Chondrocyte (in vitro differentiated cells): ENCODE measurements at places on chromosomes 12 and 14. TPM values are rescaled to one million over a fixed set of nuclear protein-coding genes. Genes with fewer than 3 reads are reported as not detected.

Gene CD163L1
- 1.0 to 5.2 TPM (median 3.8 TPM) in 3 replicates for total RNA-seq

DNA sequence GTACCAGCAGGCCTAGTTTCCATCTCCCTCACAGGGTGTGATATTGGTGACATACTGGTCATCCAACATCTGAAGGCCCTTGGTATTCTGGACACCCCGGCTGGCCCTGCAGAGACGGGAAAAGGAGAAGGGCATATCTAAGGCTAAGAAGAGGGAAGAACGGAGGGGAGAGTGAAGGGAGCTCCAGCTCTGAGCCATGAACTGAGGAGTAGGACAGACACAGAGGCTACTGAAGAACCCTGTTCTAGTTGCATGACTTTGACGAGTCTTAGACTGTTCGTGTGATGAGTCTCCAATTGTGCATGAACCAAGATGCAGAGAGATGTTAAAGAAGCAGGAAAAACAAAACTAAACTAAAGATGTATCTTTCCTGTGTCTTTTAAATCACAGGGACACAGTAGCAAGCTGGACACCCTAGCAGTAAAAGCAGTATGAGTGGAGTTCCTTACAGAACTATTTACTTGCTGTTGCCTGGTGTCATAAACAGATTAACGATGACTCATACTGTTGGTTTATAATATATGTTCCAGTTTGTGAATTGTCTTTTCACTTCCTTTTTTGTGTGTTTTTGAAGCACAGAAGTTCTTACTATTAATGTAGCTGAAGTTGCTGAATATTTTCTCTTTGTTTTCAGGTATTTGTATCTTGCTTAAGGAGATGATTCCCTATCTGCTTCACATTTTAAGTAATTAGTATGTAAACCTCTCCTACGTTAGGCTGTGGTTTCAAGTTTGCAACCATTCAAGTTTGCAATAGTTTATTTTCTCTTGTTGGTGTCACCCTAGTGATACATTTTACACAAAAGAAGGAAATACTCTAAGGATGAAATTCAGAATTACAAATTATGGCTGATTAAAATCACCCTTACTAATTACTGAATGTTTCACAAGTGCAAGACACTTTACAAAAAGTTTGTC is 15.7 kb downstream of the FAR2 start:
- no peak for DNase-seq

GRCh38 chr14:33918256-33918655 is 32.6 kb downstream of the EGLN3 start:
- no peak for DNase-seq

DNA sequence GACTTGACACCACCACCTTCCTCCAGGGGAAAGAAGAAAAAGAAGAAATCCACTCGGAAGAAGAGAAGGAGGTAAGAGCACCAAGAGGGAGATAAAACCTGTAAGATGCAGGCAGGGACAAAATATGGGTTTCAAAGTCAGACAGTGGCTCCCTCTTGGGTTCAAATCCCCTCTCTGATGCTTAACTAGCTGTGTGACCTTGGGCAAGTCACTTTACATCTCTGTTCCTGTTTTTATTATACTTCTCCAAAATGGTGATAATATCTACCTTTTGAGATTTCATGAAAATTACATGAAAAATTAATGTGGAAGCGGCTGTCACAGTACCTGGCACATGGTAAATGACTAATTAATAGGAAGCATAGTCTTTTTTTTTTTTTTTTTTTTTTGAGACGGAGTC is 64.4 kb upstream of the HSPB8 start:
- DNase-seq = no peak

DNA sequence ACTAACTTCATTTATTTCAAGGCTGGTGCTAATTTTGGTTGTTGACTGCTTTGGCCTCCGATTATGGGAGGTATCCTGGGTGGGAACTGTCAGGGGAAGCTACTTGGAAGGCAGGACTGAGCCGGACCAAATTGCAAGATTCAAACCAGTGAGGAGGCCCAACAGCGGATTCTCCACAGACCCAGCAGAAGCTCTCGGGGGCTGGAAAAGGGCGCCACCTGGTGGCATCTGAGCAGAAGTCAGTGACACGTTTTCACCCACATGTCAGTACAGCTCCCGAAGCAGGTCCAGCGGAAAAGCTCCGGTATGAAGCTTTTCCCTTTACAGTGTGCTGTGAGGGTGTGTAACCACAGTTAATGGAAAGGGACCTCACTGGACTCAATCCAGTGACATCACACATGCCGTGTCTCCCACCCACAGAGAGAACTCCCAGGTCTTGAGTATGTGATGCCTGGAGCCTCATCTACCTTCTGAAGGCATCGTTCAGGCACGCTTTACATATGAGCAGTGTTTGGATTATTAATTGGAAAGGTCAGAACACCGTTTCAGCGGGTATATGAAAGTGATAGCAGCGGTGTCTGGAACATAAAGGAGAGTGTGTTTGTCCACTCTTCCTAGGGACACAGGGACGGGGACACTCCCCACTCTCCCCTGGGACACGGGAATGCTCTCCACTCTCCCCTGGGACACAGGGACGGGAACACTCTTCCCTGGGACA is 3.6 kb upstream of the P2RX2 start:
- no peak for DNase-seq
